Dermis blood vessel endothelial cell (primary cell): ENCODE measurements at places on chromosomes 2 and 18. TPM values are rescaled to one million over a fixed set of nuclear protein-coding genes. Genes with fewer than 3 reads are reported as not detected.

MSGN1 gene
- total RNA-seq: not detected in 2 replicates

ERFE gene
- total RNA-seq: 0.34 and 0.47 TPM in 2 replicates

CHRNG gene
- total RNA-seq: not detected in 2 replicates

RAB31 gene
- total RNA-seq: 27.2 and 44.3 TPM in 2 replicates

DNA sequence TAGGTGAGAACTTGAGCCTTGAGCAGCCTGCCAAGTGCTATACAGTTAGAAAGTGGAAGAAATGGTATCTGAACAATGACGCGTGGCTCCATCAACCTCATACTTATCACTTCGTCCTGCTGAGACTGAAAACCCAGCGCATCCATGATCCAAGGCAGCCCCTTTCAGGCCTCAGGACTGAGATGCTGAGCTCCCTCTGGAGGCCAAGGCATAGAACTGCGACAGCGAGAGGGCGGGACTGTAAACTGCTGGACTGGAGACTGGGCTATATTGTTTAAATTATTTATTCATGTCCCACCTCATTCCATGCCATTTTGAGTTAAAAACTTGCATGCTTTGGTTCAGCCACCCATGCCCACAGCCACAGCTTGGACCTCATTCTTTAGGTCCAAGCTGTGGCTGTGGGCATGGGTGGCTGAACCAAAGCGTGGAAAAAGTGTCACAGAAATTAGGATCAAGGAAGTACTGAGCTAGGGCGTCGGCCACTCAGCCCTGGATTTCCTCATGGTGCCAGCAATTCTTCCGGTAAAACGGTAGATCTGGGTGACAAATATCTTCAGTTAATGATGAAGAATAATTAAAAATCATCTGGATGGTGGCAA lies 195.5 kb downstream of the L3MBTL4 start:
- peak; percentile 56 for DNase-seq

DNA sequence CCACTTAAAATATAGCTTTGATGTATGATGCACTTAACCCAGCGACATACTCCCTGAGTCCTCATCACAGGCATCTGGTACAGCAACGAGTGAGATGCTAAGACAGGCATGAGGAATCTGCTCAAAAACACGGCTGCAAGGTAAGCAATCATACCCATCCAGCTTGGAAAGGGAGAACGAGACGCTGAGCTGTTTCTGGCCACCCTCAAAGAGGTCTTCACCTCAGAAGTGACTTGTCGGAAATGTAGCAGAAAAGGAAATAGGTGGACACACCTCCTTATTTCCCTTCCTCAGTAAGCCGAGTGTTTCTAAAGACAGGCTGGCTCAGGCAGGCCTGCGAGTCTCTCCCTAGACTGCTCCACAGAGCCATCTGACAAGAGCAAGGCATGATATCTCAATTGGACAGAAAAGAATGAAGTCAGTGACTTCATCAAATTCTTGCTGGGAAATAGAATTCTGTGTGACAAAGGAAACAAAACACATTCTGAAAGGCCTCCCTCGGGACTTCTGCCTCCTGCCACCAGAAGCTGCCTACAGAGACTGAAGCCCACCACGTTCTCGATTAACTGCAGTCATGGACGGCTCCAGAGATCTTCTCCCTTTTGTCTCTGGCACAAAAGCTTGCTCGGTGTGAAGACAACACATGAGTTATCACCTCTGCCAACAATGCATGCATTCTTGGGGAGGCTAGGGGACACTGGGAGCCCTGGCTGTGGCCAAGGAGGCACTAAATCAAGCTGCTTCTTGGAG lies 84.3 kb downstream of the UXS1 start:
- no peak for DNase-seq

DNA sequence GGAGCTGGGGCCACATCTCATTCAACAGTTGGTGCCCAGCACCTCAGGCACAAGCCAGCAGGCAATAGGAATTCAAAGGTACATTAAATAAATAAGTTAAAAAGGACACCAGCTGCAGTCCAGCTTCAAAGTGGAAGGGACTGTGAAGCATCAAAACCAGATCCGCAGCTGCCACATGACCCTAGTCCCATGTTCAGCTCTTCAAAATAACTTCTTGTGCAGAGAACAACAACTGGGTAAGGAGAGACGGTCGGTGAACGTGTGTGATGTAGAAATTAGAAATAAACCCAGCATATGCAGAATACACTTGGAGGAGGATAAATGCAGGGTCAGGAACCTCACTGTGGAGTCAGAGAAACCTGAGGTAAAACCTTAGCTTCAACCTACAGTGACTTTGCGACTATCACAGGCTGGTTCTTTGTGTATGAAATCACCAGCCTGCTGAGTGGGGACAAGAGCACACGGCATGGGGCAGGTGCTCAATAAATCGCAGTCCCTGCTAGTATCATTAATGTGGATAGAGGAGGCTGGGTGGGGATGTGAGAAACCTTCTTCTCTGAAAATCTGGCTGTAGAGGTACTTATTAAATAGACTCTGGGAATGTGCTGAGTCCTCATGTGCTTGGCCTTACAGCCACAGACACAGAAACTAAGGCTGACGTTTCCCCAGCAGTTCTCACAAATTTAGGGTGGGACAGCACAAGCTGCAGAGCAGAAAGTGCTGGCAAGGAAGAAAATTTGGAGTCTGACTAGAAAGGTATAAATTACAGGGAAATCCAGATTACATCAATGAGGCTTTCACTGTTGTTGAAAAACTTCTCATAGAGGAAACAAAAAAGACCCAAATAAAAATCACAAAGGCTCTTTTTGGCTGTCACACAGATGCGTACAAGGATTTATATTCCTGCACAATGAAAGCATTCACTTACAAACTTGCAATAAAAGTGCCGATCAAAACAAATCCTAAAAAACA lies 20.7 kb downstream of the FBXO15 start:
- DNase-seq: no peak

DNA sequence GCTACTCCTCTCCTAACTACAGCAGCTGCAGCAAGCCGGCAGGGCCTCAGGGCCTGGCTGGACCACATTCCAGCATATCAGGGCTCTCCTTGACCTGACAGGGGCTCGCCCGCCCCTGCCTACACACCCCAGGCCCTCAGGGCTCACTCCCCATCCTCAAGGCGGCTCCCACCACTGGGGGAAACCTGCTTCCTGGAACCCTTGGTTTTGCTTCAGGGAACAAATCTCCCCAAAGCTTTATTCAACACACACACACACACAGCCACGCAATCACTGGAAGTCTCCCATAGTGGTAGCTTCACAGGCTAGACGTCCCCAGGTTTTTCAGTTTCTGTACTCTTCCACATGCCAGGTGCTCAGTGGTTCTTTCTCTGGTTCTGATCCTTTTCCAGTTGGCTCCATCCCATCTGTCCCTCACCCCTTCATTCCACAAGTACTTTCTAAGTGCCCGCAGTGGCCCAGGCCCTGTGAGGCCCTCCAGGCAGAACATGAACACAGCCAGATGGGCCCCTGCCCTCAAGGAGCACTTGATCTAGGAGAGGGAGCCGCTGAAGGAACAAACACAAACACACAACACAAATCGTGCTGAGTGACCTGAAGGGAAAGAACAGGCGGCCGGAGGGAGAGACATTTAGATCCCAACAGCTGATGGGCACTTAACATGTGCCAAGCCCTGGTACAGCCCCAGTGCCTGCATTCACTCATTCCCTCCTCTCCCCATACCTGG lies 51.1 kb downstream of the TNS1 start:
- no peak for DNase-seq
